ENCODE measurements at places on chromosomes 1 and 21.

- no peak for DNase-seq
Measured at GRCh38 chr1:100941098-100941527, 45.2 kb downstream of the SLC30A7 start.

DNA sequence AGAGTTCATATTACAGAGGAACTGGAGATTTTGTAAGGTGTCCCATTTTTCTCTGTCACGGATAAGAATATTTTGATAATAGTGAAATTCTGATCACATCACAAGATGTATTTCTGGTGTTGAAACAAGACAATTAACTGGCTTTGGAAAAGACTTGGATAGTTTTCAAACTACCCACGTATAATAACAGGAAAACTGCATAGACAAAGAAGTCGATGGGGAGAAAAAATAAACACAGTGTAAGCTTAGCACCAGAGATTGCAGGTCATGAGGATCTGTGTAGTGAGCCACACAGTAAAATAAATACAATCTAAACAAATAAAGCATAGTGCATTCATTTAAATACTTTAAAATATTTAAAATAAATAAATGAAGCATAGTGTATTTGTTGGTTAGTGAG lies 452.3 kb upstream of the ADAMTS5 start:
- DNase-seq, result no peak

DNA sequence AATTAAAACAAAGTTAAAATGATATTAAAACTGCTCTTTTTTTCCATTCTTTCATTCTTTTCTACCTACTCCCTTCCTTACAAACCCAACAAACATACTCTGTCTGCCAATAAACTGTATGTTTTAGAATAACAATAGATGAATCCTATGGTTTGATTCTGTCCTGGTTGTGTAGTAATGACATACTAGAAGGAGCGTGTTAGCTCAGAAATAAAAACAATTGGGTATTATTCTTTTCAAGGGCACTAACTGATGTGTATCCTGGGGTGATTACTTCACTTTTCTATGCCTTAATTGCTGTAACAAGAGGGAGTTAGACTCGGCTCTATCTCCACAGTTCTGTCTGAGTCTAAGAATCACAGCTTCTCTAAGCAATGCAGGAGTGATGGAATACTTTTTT lies 194.4 kb downstream of the GIPC2 start:
- no peak for DNase-seq

GRCh38 chr1:68479501-68479900 lies 17.4 kb downstream of the DEPDC1 start:
- no peak for DNase-seq

DNA sequence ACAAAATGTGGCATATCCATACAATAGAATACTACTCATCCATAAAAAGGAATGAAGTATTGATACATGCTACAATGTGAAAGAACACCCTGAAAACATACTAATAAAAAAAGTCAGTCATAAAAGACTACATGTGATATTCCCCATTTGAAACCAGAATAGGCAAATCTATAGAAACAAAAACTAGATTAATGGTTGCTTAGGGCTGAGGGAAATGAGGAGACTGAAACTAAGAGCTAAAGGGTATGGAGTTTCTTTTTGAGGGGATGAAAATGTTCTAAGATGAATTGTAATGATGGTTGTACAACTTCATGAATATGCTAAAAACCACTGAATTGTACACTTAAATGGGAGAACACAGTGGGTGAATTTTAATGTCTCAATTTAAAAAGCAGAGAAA lies 50.9 kb downstream of the ACBD6 start:
- DNase-seq, result no peak

DNA sequence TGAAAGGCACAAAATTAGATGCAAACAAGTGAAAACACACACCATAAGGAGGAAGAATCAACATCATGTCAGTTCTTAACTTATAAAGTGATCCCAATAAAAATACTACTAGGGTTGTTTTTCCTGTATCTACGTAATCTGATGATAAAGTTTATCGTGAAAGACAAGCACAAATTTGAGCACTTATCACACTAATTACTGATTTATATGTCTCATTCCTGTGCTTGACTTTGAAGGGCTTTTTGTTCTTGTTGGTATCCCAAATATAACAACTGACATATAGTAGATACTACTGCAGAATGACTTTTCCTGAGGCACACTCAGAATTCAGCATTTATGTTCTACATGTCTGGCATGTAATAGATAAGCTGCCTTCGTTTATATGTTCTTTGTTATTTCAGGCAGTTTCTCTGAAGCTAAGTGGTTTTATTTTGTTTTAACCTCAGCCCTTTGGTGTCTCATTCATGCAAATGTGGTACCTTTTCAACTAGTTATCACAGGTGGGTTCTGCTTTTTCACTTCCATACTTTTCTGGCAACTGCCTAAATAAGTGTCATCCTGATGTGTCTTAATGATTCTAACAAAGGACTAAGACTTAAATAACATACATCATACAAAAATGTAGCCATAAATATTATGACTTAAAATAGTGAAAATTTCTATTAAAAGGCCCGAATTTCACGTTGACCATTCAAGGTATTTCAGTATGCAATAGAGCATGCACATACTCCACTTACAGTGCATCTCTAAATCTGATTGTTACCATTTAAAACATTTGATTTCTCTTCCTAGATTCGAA lies 73.2 kb downstream of the LRRC8C start:
- DNase-seq, result no peak
